Muscle of leg (tissue), 16 donors: ENCODE measurements at places on chromosomes 3 and 15. TPM values are rescaled to one million over a fixed set of nuclear protein-coding genes. Genes with fewer than 3 reads are reported as not detected.

Gene BNC1
- total RNA-seq = 1.0 TPM

Gene TIMP4
- 2.8 TPM for total RNA-seq

Gene ITIH1
- total RNA-seq = 0.22 TPM

Gene TRIM42
- total RNA-seq = not detected

Gene TNNC1
- total RNA-seq = 608 TPM

Gene NPAP1
- not detected for total RNA-seq

Gene ITIH4
- 17.7 TPM for total RNA-seq

Gene DPPA4
- total RNA-seq = 0.58 TPM

Gene AADACL2
- not detected for total RNA-seq

DNA sequence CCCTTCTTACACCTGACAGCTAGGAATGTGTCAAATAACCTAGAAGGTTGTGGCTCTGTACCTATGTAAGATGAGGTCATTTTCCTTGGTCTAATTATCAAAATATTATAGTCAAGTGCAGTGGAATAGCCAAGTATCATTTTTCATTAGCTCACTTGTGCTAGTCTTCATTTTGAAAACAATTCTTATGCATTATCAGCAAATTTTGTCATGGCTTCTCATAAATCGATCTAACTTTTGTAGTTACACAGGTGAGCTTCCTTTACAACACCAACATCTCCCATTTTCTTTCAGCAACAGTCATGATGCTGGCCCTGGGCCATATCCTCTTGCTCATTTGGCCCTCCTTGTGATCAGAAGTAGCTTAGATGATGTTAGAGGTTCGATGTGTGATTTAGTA is 10.3 kb downstream of the TXNRD3 start:
- no peak for DNase-seq

DNA sequence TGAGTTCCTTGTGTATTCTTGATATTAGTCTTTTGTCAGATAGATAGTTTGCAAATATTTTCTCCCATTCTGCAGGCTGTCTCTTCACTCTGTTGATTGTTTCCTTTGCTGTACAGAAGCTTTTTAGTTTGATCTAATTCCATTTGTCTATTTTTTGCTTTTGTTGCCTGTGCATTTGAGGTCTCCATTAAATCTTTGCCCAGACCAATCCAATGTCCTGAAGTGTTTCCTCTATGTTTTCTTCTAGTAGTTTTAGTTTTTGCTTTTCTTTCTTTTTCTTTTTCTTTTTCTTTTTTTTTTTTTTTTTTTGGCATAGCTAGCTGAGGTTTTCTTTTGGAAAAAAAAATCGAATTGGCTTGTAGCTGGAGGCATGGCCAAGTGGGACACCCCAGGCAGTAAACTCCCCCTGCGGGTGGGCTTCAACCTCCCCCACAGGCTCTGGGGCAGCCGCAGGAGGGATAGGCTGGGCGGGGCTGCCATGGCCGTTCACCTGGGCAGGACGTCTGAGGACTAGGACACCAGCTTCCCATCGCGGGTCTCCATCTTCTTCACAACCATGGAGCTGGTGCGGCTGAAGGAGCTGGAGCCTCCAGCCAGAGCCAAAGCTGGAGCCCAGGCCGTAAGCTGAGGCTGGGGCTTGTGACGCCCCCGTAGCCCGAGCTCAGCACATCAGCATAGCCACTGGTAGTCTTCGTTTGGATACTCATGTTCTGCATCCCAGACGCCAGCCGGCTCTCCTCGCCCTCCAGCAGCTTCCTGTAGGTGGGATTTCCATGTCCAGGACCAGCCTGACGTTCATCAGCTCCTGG is 16.2 kb upstream of the PSTPIP1 start:
- no peak for DNase-seq

GRCh38 chr3:193165431-193166120 is 75.4 kb upstream of the PLAAT1 start:
- no peak for DNase-seq

- DNase-seq = no peak
Measured at GRCh38 chr3:17194116-17194515, 309.4 kb downstream of the PLCL2 start.

GRCh38 chr3:173938159-173938558 is 540.6 kb downstream of the NLGN1 start:
- peak; percentile 12 for DNase-seq

GRCh38 chr15:31396881-31397560 is 70.4 kb downstream of the KLF13 start:
- DNase-seq = peak; percentile 72

DNA sequence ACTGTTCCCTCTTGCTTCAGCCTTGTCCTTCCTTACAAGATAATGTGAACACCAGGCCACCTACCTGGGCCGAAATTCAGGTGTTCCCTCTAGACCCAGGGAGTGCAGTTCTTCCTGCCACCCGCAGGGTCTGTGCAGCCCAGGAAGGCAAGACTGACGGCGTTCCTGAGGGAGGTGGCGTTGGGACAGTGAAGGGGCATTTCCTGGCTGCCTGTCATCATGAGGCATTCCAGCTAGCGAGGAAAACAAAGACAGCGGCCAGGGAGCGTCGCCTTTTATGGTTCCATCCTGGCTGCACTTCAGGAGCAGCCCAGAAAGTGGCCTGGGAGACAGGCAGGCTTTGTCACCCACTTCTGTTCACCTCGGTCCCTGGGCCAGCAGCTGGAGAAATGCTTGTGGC is 84.8 kb upstream of the WNT5A start:
- DNase-seq = peak; percentile 51

- DNase-seq = no peak
Measured at GRCh38 chr3:170437696-170438407, 19.2 kb downstream of the CLDN11 start.

DNA sequence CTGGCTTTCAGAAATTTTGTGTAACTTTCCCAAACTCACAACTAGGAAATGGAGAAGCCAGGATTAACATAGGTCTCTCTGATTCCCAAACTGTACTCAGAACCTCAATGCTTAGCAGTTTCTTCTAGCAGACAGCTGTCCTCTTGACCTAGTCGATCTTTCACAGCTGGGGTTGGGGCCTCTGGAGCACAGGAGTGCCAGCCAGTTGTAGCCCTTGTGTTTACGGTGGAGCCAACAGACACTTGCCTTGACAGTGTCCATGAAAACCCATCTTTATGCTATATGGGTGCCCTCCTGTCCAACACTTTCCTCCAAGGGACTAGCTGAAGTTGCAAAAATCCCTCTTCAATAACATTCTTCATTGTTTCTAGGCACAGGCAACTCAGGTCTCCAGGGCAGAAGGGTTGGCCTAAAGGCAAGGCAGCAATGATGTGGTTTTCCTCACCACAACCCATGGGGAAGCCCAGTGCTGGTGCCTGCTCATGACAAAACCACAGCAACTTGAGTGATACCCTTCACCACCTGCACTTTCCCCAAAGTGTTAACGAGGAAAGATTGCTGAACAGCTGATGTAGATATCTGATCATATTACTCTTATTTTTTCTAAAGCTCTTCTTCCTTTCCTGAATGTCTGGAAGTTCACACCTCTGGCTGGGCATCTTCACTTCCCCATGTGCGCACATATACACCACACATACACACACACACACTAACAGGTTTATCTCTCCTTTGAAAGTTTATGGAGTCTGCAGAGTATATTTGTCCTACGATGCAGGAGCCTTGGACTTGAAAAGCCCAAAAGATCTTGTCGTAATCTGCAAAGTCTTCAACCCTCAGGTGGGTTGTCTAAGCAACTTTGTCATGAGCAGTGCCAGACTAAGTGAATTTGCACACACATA is 11.0 kb upstream of the KNG1 start:
- no peak for DNase-seq

- DNase-seq = no peak
Measured at GRCh38 chr3:140856905-140857304, 84.7 kb upstream of the SLC25A36 start.

DNA sequence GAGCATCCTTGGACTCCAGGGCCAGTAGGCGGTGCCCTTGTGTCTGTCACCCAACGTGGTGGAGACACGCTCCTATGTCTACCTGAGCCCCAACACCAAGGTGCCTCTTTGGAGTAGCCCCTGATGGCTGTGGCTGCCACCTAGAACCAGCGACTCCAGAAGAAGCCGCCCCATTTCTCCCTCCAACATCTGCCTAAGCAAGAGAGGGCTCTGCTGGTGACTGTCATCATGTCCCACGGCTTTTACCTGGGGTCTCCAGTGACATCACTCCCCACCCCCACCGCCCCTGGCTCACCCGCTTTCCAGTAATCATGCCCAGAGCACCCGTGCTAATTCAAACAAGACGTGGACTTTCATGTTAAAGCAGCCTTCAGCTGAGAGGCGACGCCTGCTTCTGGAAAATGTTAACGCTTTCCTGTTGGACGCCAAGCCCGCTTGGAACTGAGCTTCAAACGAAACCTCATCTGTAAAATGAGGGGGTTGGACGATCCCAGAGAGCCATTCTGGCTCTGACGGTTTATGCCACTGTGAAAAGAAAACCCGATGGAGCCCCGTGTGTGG is 57.0 kb downstream of the ISG20 start:
- peak; percentile 84 for DNase-seq

DNA sequence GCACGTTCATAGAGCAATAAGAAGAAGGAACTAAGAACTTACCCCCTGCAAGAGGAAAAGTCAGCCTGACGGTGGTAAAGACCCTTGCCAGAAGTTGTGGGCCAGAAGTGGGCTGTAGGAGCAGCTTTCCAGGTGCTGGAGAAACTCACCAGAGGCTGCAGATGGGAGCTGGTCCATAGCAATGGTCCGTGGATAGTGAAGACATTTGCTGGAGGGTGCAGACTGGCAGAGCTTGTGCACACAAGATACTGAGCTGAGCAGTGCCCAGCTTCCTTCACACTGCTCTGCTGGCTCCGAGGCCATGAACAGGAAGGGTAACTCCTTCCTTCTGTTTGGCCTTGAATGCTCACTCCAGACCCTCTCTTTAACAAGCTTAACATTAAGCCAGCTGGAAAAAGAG is 149.8 kb upstream of the BNIP2 start:
- no peak for DNase-seq

DNA sequence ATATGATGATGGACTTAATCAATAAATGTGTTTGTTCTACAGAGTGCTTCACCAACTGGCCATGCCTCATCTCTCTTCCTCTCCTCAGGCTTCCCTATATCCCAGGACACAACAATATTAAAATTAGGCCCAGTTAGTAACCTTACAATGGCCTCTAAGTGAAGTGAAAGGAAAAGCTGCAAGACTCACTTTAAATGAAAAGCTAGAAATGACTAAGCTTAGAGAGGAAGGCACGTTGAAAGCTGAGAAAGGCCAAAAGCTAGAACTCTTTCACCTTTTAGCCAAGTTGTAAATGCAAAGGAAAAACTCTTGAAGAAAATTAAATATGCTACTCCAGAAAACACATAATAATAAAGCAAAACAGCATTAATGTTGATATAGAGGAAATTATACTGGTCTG is 1010.3 kb downstream of the NAALADL2 start:
- peak; percentile 51 for DNase-seq

DNA sequence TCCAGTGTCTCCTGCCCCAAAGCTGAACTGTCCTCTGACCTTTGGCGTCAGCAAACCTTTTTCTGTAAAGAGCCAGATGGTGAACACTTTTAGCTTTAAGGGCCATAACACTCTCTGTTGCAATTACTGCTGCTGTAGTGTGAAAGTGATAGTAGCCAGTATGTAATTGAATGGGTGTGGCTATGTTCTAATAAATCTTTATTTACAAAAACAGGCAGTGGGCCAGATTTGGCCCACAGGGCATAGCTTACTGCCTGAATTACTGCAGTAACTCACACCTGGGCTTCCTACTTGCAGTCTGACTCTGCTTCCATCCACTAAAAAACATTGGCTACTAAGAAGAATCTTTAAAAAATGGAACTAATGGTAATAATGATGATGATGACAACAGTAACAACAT is 68.0 kb upstream of the SLC6A11 start:
- no peak for DNase-seq

DNA sequence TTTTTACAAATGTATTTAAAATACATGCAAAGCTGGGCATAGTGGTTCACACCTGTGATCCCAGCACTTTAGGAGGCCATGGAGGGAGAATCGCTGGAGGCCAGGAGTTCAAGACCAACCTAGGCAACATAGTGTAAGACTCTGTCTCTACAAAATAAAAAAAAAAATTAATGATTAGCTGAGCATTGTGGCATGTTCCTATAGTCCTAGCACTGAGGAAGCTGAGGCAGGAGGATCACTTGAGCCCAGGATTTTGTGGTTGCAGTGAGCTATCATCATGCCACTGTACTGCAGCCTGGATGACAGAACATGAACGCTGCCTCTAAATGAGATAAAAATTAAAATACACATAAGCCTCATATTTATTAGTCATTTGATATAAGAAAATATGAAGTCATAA is 142.8 kb downstream of the TCF12 start:
- no peak for DNase-seq

- DNase-seq = no peak
Measured at GRCh38 chr3:197337214-197337613, 38.8 kb upstream of the DLG1 start.

DNA sequence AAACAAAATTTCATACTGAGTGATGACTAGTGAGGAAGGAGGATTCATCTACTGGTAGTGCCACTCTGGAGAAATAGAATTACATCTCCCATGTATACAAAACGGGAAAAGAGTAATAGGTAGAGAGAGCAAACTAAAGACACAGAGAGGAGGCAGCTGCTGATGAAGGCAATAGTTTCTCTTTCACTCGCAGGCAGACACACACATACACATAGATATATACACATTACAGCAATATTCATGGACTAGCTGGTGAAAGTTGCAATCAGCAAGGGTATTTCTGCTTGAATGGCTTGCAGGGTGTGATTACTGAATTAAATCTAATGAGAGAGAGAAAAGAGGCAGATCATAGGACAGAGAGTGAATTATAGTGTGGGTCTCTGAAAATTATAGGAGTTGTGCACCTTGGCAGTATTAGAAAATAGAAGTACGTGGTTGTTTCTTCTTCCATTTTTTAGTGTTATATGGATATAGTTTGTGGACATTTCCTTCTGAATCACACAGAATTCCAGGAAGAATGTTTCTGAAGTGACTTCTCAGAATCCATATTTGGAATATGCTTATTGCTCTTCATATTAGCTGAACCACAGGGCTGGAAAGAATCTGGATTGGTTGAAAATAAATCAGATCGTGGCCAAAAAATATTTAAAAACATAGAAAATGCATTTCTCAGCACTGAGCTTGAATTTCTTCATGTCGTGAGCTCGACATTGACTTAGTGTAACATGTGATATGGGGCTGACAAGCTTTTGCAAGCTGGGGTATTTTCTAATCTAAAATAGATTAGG is 991.2 kb downstream of the TUSC7 start:
- no peak for DNase-seq

DNA sequence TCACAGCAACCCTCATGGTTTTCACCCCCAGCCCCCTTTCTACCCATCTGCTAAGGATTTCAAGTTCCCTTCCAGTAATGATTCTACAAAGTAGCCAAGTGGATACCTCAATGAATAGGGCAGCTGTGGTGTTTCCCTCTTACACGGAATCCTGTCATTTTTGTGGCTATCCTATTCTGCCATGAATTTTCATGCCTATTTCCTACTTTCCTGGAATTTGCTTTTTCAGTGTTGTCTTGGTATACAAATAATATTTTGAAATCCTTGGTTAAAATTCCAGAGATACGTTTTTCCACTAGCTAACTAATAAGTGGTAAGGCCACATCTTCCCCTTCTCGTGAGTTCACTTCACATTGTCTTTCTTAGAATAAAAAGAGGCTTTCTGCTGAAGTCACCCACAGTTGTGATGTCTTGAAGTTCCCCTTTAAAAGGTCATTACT is 7.5 kb downstream of the ADPRH start:
- DNase-seq = no peak

GRCh38 chr3:57093971-57094535 is 33.6 kb downstream of the SPATA12 start:
- DNase-seq = peak; percentile 92
